ENCODE measurements at places on chromosomes 16 and 17. TPM values are rescaled to one million over a fixed set of nuclear protein-coding genes. Genes with fewer than 3 reads are reported as not detected.

- DNase-seq: no peak
- H3K4me3 ChIP-seq: no peak overlapping the region
- no peak overlapping the region for H3K27ac ChIP-seq
- H3K27me3 ChIP-seq: no peaks in the 10 kb centered on the region
- H3K4me1 ChIP-seq: no peaks in the 10 kb centered on the region
- H3K36me3 ChIP-seq: no peaks in the 10 kb centered on the region
These were observed 9.8 kb downstream of the FBF1 start for GRCh38 chr17:75931062-75931461.

GRCh38 chr17:57502811-57503241 is 242.3 kb downstream of the CCDC182 start:
- H3K27ac ChIP-seq: no peak overlapping the region
- DNase-seq: no peak
- H3K36me3 ChIP-seq: no peaks in the 10 kb centered on the region
- H3K4me1 ChIP-seq: peaks cover 7% of the 10 kb centered on the region

The ENPP7 gene
- total RNA-seq: not detected

DNA sequence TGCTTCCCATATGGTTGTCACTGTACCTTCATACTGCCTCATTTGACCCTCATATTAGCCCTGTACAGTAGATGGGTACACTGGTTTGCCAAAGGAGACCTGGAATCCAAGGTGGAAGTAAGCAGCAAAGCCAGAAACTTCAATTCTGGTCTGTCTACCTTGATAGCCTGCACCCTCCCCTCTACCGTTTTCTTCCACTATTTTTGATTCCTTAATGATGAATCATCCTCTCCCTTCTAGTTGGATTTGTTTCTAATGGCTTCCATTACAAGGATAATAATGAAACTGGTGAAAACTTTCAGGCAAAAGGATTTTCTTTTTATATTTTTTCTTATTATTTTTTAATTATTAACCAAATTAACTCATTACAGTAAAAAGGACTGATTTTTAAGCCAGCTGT is 17.3 kb downstream of the TAC4 start:
- DNase-seq: no peak
- no peaks in the 10 kb centered on the region for H3K27me3 ChIP-seq
- no peaks in the 10 kb centered on the region for H3K4me1 ChIP-seq
- no peak overlapping the region for H3K4me3 ChIP-seq
- peaks cover 5% of the 10 kb centered on the region for H3K36me3 ChIP-seq
- peak overlapping the region; percentile 79 for H3K27ac ChIP-seq

- DNase-seq: no peak
- no peak overlapping the region for H3K27ac ChIP-seq
- no peaks in the 10 kb centered on the region for H3K36me3 ChIP-seq
These were observed 190.4 kb downstream of the USP22 start for GRCh38 chr17:20852239-20852989.

DNA sequence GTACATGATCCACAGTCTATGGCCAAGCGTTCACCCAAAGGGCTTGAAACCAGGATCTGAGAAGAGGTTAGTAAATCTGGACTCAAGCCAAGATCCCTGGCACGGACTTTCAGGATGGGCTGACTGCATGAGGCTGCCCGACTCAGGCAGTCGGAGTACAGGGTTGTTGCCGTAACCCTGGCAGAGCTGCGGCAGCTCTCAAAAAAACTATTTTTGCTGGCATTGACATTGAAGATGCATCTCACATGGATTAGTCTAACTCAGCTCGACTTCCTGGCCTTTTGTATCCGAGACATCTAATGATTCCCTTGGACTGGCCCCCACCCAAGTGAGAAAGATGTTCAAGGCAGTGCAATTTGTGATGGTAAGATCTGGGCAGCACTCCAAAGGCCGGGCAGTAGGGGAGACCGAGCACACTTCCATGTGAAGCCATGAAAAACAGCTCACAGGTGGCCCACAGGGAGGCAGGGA is 6.2 kb downstream of the SLC47A1 start:
- no peaks in the 10 kb centered on the region for H3K4me1 ChIP-seq
- no peaks in the 10 kb centered on the region for H3K27me3 ChIP-seq
- H3K4me3 ChIP-seq: no peak overlapping the region
- no peaks in the 10 kb centered on the region for H3K36me3 ChIP-seq

DNA sequence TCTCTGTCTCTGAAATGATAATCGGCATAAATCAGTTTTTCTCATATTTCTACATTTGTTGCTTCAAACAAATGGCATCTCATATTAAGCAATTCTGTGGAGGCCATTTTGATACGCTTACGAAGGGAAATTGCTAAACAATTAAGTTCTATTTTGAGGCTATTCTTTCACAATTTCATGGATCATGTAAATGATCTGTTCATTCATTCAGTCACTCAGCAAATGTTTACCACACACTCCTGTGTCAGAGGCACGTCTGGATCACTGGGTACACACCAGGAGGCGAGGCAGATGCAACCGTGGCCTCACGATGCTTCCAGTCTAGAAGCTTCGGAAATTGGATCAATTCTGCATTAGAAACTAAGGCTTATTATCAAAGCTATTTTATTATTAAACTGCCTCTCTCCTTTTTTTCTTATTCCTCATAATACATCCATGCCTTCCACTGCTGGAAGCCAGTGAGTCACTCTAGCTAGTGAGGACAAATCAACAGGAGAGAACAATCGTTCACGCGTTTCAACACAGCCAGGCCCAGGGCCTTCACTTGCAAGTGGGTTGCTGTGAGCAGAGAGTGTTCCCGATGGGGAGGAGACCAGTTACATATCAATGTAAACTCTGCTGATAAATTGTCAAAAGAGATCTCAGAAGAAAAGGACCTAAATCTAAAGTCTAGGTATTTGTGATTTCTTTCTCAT is 11.3 kb upstream of the SLC39A11 start:
- no peak overlapping the region for H3K4me3 ChIP-seq
- DNase-seq: no peak
- no peak overlapping the region for H3K27ac ChIP-seq
- H3K27me3 ChIP-seq: no peaks in the 10 kb centered on the region
- no peaks in the 10 kb centered on the region for H3K4me1 ChIP-seq
- H3K36me3 ChIP-seq: no peaks in the 10 kb centered on the region
